ENCODE measurements at places on chromosomes 2 and 18.

DNA sequence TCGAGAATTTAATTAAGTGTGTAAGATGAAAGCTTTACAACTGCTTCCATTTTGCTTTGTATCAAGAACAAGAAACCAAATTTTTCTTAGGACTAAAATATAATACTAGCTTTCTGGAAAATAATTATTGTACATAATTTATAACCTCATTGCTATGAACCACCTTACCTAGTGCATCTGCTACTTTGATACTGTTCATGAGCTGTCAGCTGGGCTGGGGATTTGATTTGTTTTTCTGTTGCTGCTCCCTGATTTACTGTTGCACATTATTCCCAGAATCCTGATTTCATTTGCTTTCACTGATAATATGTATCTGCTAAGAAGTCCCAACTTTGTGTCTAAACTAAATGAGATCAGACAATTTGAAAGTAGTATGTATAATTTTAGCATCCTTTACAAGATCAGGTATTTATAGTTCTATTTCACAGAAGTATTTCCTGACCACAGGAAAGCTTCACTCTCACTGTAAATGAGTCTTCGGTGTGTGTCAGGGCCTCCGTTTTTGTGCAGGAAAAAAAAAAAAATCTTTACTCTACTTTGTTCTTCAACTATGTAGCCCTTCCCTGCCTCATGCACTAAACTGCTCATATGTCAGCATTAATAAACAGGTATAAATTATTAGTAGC, 105.6 kb upstream of the CCDC150 start:
- DNase-seq: no peak

GRCh38 chr18:49666045-49666775, 104.4 kb downstream of the LIPG start:
- DNase-seq: no peak

GRCh38 chr2:240815761-240816583, 4.0 kb downstream of the KIF1A start:
- DNase-seq: no peak

DNA sequence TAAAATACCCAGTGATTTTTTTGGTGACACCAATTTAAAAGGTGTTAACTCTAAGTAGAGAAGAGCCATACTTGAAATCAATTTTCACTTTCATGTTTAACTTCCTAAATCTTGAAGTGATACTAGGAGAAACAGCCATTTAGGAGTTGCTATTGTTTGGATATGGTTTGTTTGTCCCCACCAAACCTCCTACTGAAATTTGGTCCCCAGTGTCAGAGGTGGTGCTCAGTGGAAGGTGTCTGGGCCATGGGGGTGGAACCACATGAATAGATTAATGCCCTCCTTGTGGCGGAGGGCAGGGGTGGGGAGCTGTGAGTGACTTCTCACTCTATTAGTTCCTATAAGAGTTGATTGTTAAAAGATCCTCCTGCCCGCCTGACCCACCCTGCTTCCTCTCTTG, 377.9 kb downstream of the DLGAP1 start:
- DNase-seq: no peak

DNA sequence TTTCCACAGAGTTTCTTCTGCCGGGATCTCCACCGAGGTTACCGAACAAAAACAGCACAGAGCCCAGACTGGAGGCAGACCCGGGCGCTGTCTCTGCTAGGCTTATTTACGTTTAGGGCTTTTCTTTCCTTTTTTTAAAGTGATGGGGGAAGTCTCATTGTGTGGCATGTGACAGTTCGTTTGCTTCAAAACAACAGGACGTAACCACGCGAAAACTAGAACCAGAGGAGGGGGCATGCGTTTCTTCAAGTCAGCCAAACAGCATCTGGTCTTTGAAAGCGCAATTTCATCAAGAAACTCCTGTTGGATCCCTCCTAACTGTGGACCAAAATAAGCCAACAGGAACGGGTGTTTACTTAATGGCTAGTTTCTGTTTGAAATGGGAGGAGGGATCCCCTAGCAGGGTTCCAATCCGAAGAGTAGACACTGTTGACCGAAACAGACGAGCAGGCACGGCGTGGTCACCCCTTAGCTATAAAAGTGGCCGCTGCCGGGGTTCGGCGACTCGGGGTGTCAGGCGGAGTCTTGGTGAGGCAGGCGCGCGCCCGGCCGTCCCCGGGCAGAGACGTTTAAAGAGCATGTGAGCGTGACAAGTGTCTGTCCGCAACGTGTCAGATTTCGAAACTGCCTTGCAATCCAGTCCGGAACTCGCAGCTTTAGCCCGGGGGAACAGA, 997 bp upstream of the TGIF1 start:
- peak; percentile 39 for DNase-seq

DNA sequence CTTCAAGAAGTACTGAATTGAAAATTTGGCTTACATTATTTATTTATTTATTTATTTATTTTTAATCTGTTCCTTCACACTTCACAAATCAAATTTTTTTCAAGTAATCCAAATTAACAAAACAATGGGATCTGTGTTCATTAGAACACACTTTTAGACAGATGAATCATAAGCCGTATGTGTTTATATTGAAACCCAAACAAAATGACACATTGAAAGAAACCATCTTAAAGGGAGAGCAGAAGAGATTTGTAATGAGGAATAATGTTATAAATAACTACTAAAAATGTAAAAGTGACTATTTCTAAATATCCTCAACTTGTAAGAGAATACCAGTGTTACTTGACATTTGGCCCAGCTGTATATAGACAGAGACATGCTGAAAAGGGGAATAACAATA, 991.0 kb upstream of the CHAC2 start:
- DNase-seq: no peak

DNA sequence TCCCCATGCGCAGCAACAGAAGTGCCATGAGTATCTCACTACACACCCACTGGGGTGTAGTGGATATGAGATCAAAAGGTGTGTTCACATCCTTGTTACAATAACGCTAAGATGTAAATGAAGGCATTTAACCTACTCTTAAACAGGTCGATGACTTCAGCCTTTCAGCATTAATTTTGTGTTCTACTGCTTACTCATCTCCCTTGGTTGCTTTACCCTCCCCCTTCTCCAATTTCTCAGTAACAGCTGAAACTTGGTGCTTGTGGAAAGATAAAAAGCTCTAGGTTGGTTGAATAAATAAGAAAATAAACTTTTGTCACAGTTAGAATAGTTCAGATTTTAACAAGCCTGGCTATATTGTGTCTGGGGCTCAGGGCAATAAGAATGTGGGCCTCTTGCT, 147.5 kb upstream of the SESTD1 start:
- no peak for DNase-seq

DNA sequence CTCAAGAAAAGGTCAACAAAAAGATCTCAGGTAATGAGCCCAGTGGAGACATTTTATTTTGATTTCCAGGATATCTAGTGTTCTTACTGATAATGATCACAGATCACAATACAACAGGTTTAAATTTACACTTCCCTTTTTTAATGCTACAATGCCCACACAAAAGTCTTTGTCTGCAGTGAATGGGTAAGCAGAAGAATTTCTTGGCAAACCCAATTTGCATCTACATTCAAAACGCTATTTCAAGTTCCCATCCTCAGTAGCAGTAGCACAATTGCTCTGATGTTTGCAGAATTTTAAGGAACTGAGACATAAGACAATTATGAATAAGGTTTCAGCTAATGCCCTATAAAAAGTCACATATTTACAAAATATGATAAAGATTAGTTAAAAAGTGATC, 929.4 kb upstream of the PIK3C3 start:
- no peak for DNase-seq

All from activated CD4-positive, CD25-positive, alpha-beta regulatory T cell treated with anti-CD3 and anti-CD28 coated beads, Interleukin-2, amount 50 U/mL, for 16 hours (primary cell).